ENCODE measurements at places on chromosomes 6 and 20. TPM values are rescaled to one million over a fixed set of nuclear protein-coding genes. Genes with fewer than 3 reads are reported as not detected.

- no peaks in the 10 kb centered on the region for H3K36me3 ChIP-seq
- peaks cover 3% of the 10 kb centered on the region for H3K4me1 ChIP-seq
- no peak overlapping the region for H3K27ac ChIP-seq
Measured at GRCh38 chr6:148401571-148401970, 58.9 kb downstream of the SASH1 start.

DEFB124 gene
- total RNA-seq, result 0.62 TPM

DNA sequence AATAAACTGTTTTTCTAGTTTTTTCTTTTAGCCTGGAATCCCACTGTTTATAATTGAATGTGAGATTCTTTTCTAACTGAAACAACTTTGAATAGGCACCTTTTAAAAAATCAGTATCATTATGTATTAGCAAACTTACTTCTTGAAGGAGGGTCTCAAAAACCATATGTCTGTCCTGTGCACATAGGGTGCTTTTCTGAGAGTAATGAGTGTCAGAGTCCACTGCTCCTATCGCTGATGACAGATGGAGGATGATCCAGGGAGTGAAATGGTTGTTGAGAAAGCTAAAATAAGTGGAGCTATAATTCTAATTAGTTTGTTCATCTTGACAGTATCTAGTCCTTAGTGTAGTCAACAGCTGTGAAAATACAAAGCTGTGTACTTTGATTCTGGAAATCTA lies 35.8 kb downstream of the MEI4 start:
- H3K27ac ChIP-seq, result no peak overlapping the region
- no peak overlapping the region for H3K4me3 ChIP-seq
- no peaks in the 10 kb centered on the region for H3K27me3 ChIP-seq

GRCh38 chr6:149132336-149132735 lies 185.2 kb upstream of the TAB2 start:
- no peak overlapping the region for H3K27ac ChIP-seq
- no peak overlapping the region for H3K4me3 ChIP-seq
- DNase-seq, result no peak
- no peaks in the 10 kb centered on the region for H3K36me3 ChIP-seq

LPA gene
- total RNA-seq, result 0.43 TPM

Measured in ovary (tissue), 10 donors.